ENCODE measurements at places on chromosomes 16 and 17.

GRCh38 chr16:503150-504071 is 24.1 kb upstream of the CAPN15 start:
- no peak for DNase-seq

DNA sequence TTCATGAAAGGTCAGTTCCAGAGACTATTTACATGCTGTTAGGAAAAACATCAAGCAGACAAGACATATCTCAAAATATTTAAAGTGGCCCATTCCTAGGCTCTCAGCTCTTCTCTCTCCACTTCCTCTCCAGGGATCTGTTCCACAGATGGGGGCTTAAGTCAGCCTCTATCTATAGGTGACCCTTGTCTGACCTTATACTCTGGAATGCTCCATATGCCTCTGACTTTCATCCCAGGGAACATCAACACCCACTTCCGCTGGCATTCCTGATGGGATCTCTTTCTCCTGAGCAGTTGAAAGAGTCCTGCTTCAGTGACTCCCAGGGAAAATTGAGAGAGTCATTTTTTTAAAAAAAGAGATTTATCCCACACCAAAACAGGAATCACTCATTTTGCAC is 11.5 kb upstream of the WIPI1 start:
- peak; percentile 42 for DNase-seq

DNA sequence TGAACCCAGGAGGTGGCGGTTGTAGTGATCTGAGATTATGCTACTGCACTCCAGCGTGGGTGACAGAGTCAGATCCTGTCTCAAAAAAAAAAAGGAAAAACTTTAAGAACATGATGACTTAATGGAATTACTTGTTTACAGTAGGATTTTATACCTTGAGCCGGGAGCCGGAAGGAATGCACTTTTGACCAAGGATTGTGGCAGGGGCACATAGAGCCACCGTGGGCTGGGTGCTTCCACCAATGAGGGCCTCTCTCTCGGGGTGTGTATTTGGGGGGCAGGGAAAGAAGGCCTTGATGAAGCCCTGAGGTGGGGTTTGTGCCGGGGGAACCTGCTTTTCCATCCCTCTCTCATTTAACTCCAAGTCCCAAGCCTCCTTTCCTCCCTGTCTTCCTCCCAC is 6.7 kb upstream of the NAGPA start:
- DNase-seq = no peak

GRCh38 chr16:85350146-85350728 is 238.0 kb upstream of the CIBAR2 start:
- DNase-seq = no peak

- DNase-seq = peak; percentile 66
Observed at GRCh38 chr17:27882162-27882840, 10.9 kb downstream of the LYRM9 start.

DNA sequence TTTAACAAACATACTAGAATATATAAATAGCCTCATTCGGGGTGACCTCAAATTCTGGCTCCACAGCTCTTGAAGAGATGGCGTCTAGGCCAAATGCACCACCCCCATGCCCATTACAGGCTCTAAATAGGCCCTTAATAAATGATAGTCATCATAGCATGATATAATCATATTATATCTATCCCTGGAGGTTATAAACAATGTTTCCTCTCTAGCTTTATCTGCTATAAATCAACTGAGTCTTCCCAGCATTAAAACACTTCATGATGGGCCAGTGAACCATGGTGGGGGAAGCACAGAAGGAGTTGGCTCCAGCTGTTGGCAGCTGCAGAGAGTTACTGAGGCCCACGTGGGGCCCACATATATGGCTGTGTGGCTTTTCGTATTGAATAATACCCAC is 214.9 kb upstream of the MPHOSPH6 start:
- no peak for DNase-seq

- DNase-seq = no peak
Observed at GRCh38 chr17:50561746-50562141, 1.2 kb downstream of the CACNA1G start.

- DNase-seq = no peak
Observed at GRCh38 chr16:1556254-1556653, 22.8 kb downstream of the TMEM204 start.

DNA sequence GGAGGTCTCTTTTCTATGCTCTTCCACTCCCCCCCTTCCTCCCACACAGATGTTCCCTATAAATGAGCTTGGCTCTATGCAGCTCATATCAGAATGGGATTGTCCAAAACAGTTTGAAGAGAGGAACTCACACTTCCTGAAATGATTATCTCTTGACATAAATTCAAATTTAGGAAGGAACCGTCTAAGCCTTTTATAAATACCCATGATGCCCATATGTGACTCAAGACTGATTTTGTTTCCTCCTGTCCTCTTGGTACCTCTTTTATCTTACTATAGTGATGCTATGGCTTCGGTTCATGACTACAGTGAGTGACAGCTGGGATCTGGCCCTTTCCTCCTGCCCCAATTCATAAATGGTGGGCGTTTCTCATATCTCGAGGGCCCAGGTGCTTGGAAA is 16.6 kb upstream of the TERF2 start:
- DNase-seq = no peak

DNA sequence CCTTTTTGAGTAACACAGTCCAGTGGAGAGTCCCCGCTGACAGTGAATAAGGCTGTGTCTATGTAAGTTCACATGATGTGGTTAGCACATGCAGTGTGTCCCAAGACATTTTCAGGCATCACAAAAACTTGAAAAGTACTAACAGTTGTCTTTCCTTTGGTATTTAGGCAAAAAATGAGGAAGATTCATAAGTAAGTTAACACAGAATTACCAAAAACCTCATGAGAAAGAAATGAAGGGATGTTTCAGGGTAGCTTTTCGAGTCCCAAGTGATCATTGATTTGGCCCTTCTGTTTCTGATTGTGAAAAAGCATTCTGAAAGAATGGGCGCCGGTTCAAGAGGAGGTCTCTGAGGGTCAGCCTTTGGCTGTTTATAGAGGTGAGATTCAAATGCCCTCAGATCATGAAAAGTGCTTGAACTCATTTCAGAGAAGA is 529 bp upstream of the ASPA start:
- no peak for DNase-seq

- no peak for DNase-seq
Observed at GRCh38 chr17:34302636-34303035, 16.6 kb upstream of the CCL8 start.

DNA sequence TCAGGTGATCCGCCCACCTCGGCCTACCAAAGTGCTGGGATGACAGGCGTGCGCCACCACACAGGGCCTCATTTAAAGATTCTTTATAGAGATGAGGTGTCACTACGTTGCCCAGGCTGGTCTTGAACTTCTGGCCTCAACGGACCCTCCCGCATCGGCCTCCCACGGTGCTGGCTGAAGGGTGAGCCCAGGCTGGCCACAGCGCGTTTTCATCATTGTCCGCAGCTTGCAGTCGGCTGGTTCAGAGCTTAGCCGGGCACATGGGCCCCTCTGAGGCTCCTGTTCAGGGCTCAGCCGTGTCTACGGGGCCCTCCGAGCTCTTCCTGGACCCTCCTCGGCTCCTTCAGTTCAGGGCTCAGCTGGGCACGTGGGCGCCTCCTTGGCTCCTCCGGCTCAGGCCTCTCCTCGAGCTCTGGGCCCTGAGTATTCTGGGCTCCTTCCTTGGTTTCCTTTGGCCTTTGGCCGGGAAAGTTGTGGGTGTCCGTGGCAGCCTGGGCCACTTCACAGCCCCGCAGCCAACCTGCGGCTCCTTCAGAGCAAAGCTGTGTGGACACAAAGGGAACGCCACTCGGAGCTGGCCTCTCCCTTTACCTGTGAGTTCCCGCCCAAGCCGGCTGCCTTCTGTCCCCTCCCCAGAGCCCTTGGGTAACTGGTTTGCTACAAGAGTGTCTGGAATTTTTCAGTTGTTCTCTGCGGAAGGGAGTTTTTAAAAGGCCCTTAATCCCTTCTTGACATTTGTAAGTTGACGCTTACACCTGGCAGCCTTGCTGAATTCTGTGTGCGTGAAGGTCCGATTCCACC is 1.2 kb upstream of the MSLN start:
- no peak for DNase-seq

GRCh38 chr16:77191259-77191969 is 424 bp downstream of the MON1B start:
- DNase-seq = no peak

DNA sequence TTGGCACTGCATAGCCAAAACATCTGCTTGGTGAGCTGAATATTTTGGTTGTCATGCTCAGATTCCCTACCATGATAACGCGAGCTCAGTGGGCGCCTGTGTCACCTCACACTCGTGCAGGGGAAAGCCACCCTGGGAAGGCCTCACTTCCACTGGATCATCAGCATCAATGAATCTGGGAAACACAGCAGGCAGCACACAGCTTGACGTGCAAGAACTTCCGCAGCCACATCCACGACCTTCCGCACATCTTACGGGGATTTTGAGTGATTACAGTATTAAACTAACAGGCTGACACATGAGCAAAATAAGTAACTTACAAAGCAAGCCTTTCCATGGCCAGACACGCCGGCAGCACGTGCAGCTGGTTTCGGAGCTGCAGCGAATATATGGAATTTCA is 54.7 kb upstream of the FOXF1 start:
- no peak for DNase-seq

DNA sequence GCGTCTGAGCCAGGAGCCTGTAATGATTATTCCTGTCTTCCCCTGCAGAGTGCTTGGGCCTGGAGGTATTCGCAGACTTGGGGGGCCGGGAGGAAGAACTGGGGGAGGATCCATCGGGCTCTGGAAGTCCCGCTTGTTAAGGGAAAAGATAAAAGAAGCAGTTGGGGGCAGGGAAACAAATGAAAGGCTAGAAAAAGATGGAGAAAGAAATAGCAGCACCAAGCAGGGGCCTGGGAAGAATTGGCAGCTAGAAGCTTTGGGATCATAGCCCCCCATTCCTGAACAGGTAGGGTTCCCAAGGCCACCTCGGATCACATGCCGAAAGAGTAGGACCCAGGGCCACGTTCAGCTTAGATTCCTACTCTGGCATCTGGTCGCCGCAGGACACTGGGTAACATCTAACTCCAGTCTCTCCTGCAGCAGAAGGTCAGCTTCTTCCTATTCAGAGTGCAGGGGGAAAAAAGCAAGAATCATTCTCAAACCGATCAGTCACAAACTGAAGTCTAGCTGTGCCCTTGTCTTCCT is 23.6 kb downstream of the ADAM11 start:
- no peak for DNase-seq

Data from NCI-H524 treated with DMSO at 0.1 percent for 48 hours (cell line).